ENCODE measurements at places on chromosomes 6 and 20.
A peak's percentile ranks its signal among the peaks of the same experiment; 100 is the strongest.

- no peak for DNase-seq
Measured at GRCh38 chr20:18995455-18995854, 181.9 kb downstream of the SCP2D1 start.

DNA sequence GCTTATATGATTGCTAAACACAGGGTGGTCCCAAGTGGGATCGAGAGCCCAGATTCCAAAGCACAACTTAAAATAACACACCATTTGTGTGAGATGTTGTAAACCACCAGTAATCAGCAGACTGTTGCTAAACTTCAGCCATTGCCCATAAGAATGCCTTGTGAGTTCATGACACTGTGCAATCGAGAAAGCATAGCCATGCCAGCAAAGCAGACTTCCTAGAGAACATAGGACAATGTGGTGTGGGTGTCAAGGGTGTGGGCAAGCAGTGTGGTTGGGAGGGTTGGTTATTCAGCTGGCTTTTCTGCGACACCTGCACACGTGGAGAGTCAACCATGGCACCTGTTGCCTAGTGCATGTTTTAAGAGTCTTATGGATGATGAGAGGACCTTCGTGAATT is 16.1 kb upstream of the CALHM6 start:
- DNase-seq, result no peak

GRCh38 chr20:41214202-41214601 is 76.9 kb downstream of the PLCG1 start:
- DNase-seq, result no peak

DNA sequence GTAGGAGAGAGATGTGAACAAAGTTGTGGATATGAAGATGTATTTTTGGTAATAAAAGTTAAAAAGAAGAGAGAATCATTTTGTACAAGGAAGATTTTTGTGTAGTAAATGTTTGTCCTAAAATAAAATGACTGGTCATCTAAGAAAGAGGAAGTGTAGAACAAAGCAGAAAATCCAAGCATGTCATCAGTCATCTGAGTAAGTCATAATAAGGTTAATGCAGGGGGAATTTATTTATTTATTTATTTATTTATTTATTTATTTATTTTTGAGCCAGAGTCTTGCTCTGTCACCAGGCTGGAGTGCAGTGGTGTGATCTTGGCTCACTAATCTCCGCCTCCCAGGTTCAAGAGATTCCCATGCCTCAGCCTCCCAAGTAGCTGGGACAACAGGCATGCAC is 15.7 kb upstream of the CGA start:
- no peak for DNase-seq

DNA sequence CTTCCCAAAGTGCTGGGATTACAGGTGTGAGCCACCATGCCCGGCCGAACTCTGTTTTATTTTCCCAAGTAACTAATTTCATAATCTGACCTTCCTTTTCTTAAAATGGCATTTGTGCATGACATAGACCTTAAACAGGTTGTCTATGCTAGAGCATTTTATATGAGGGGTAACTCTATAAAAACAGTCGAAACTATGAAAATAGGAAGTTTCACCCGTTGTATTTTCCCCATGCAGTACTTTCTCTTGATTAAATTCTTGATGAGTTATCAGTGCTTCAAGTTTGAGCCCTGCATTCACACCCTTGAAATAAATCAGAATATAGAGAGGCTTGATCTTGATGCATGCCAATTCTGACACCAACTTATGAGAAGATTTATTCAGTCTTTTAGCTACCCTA is 11.7 kb downstream of the TBPL1 start:
- no peak for DNase-seq

GRCh38 chr6:55153284-55153683 is 21.0 kb upstream of the HCRTR2 start:
- DNase-seq, result no peak

DNA sequence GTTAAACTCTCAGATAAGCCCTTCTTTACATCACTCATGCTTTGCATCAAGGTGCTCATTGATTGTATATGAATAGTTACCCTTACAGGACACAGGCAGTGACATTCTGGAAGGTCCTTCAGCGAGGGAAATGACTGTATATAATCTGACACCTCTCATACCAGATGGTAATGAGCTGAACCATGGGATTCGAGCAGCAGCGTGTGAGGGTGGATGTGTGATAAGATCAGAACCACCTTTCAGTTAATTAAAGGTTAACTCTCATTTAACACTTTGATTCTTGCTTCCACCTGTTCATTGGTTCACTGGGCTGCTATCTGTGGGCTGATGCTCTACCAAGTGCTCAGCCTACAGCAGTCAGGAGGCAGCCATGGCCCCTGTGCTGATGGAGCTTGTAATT is 24.2 kb downstream of the NEDD9 start:
- no peak for DNase-seq

GRCh38 chr20:3752386-3752759 is 15.2 kb downstream of the ADISSP start:
- no peak for DNase-seq

GRCh38 chr6:167851370-167851952 is 24.8 kb downstream of the AFDN start:
- DNase-seq, result no peak

DNA sequence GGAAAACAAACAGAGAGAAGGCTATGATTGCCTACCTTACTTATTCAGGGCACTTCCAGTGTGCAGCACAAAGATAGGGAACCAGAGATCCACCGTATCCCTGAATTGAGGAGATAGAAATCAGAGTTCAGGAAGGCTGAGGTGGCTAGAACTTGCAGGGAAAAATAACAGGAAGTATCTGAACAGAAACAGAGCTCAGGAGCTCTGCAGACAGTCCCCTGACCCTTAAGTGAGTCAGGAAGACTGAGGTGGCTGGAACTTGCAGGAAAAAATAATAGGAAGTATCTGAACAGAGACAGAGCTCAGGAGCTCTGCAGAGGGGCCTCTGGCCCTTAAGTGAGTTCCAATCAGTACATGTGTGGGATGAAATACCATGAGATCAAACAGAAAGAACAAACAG is 65.4 kb downstream of the RPRD1B start:
- DNase-seq, result no peak

GRCh38 chr20:35200267-35200666 is 26.2 kb upstream of the MMP24 start:
- no peak for DNase-seq

GRCh38 chr6:41653691-41654090 is 15.4 kb downstream of the MDFI start:
- DNase-seq, result no peak

- DNase-seq, result no peak
Measured at GRCh38 chr6:136171231-136171630, 78.9 kb downstream of the MTFR2 start.

- no peak for DNase-seq
Measured at GRCh38 chr6:87897663-87898062, 150.0 kb upstream of the SPACA1 start.

- DNase-seq, result no peak
Measured at GRCh38 chr6:166330612-166331011, 11.7 kb downstream of the SFT2D1 start.

DNA sequence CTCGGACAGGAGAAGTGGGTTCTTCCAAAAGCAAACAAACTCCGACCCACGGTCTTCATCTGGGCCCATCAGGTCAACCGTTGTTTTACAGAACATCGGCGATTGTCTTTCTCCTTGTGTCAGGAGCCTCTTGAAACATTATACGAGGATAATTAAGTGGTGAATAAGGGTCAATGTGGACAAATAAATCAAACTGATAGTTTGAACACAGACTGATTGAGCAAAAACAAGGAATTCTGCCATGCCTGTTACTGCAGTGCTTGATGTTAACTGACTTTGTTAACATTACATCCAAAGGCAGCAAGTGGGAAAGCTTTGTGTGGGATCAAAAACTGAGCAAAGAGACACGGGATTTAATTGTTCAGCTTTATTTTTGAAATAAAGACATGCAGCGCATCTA is 101.1 kb upstream of the IFNGR1 start:
- DNase-seq, result no peak

DNA sequence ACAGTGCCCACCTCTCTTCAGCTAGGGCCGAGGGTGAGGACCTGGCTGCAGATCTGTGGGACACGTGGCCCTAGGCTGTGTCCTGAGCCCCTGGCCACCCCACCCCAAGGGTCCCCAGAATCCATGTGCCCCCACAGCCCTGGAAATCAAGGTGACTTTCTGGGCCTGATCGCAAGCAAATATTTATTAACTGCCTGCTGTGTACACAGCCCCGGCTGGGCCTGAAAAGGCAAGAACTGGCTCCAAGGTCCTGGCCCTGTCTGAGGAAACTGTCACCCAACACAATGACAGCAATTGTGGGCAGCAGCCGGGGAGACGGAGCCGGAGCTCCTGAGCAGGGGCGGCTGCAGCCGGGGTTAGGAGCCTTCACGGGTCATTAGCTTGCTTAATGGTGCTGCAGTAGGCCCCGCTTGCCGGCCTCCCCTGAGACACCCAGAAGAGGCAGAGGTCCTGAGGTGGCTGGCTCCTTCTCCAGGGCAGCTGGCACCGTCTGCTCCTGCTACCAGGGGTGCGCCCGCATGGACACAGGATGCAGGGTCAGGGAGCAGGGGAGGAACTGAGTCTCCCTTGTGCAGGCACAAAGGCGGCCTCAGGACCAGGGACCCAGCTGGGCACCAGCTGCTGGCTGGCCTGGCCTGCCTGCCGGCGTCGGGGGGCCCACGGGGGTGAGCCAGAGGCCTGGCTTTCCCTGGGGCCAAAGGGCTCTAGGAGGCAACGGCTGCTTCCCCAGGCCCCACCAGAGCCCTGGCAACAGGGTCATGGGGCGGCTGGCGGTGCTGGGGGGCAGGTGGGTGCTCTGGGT is 24.1 kb downstream of the NPEPL1 start:
- peak; percentile 54 for DNase-seq

DNA sequence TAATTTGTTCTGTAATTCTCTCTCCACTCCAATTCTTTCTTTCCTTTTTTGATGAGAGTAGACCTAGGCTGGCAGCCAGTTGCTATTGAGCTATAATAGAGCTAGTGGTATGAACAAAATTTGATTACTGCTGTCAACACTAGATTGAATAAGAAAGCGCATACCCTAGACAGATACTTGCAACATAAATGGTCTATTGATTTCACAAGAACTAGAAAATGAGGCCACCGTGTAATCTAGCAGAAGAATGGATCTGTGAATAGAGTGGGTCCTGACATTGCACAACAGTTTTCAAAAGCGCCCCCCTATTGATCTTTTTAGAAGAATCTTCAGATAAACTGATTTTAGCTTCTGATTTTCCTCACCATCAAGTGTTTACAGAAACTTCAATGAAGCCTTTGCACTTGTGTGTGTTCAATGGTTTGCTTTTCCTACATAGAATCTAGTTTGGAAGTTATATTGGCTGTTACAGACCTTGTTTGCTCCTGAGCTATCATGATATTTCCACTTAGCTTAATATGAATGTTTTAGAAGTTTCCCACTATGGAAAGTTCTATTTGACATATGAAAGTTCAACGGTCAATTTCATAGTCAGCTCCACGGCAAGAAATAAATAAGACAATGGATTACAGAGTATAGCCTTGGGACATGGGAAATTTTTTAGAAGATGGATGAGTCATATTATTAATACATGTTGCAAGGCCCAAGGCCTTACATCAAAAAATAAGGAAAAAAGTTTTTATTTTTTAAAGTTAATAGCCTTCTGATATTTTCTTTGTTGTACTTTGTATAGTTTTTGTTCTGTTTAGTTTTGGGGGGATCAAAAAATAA is 55.6 kb downstream of the UTRN start:
- DNase-seq, result no peak

DNA sequence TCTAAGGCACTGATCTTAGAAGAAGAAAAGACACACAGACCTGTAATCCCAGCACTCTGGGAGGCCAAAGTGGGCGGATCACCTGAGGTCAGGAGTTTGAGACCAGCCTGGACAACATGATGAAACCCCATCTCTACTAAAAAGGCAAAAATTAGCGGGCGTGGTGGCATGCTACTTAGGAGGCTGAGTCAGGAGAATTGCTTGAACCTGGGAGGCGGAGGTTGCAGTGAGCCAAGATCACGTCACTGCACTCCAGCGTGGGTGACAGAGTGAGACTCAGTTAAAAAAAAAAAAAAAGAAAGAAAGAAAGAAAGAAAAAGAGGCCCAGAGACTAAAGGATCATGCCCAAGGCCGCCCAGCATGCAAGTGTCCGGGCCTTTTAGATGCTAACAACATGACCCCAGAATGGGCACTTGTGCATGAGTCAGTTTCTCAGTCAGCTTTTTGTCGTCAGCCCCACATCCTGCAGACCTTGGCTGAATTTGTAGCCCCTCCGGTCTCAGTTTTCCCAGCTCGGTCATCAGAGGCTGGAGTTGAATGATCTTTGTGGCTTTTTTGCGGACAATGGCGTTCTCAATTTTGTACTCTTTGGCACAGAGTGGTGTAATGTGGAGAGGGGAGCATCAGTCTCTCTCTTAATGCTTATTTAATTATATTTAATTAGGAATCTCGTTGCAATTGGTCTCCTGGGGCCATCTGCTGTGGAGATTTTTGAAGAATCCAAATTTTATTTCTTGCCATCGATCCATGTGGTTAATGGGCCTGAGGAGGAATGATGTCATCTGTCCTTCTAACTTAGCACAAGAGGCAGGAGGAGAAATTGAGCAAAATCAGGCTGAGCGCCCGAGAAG is 30.6 kb upstream of the APCDD1L start:
- DNase-seq, result peak; percentile 34

GRCh38 chr6:5552243-5552642 is 290.9 kb downstream of the FARS2 start:
- DNase-seq, result no peak

GRCh38 chr20:37755665-37756064 is 61.8 kb downstream of the CTNNBL1 start:
- DNase-seq, result no peak

GRCh38 chr6:17505767-17506280 is 94.3 kb upstream of the FAM8A1 start:
- DNase-seq, result no peak

- no peak for DNase-seq
Measured at GRCh38 chr6:40806256-40806864, 219.2 kb upstream of the LRFN2 start.

GRCh38 chr6:12715437-12715836 is 1.1 kb upstream of the PHACTR1 start:
- no peak for DNase-seq

DNA sequence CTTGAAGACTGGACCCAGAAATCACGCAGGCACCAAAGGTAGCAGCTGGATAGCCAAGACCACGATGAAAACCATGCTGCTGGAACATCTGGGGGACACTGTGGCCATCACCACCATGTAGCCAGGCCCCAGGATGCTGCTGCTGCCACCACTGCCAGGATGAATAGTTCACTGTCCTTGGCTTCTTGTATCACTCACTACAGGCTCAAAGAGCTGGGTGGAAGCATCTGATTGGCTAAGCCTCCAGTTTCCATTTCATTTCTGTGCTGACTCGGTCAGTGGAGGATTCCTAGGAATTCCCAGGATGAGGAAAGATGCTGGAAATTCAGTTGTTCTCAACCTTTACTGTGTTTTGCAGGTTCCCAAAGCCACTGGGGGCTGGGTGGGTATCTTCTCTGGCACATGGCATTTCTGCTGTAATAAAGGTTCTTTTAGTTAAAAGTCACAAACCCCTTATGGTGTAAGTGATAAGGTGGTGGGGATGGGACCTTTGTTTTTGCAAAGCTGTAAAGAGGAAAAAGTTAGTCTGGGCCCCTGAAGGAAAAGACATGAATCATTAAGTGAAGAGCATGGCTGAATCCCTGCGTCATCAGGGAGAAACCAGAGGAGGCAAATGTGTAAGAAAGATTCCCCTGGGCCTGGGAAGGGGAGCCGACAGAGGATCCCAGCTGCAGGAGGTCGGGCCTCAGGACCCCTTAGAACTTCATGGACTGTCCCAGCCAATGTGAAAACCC is 75.6 kb upstream of the RNF24 start:
- DNase-seq, result no peak

GRCh38 chr6:107305391-107305790 is 154.0 kb downstream of the PDSS2 start:
- no peak for DNase-seq
